ENCODE measurements at places on chromosomes 11 and 22.

- no peak for DNase-seq
These were observed 85.9 kb upstream of the PPARA start for GRCh38 chr22:46064228-46064965.

GRCh38 chr11:69834811-69835800, 15.9 kb upstream of the FGF3 start:
- DNase-seq: no peak

- no peak for DNase-seq
These were observed 16.5 kb downstream of the P2RX3 start for GRCh38 chr11:57354699-57355098.

GRCh38 chr11:37124384-37124783, 526.3 kb upstream of the RAG2 start:
- DNase-seq: no peak

- DNase-seq: no peak
These were observed 24.7 kb upstream of the SLC22A12 start for GRCh38 chr11:64566042-64566914.

DNA sequence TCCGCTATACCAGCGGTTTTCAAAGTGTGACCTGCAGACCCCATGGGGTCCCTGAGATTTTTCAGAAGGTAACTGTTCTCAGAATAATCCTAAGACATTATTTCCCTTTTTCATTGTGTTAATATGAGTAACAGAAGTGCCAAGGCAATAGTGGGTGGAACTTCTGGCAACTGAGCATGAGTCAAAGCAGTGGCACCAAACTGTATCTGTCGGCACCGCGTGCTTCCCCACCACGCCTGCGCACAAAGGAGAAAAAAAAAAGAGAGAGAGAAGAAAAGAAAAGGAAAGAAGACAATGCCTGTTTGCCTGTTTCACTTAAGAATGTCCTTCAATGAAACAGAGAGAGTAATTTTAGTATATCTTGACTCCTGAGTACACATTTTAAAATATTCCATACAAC, 679.9 kb downstream of the OPCML start:
- no peak for DNase-seq

GRCh38 chr11:112369374-112369773, 108.7 kb upstream of the PLET1 start:
- DNase-seq: no peak

- no peak for DNase-seq
These were observed 23.6 kb upstream of the SLC25A1 start for GRCh38 chr22:19201869-19202798.

- DNase-seq: no peak
These were observed 1.2 kb upstream of the HSPA8 start for GRCh38 chr11:123062892-123063825.

DNA sequence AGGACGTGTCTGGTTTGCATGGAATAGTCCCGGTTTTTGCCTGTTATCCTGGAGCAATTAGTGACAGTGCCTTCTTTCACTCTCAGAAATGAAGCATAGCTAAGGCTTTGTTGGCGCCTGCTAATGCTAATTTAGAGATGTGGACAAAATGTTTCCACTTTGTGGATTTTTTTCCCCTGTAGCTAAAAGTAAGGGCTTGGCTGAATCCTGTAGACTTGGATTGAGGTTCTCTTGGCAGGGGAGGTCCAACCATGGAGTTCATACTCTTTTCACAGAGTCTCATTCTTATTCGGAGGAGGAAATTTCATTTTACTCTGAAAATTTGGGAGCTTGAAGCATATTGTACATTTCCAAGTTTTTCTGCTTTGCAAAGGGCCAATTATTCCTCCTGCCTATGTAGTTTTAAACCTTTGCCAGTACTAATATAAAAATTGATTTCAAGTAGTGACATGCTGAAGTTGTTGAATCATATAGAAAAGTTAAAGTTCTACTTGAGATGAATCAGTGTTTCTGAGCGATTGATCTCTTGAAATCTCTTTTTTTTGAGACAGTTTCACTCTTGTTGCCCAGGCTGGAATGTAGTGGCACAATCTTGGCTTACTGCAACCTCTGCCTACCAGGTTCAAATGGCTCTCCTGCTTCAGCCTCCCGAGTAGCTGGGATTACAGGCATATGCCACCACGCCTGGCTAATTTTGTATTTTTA, 20.0 kb downstream of the PPFIA1 start:
- no peak for DNase-seq

DNA sequence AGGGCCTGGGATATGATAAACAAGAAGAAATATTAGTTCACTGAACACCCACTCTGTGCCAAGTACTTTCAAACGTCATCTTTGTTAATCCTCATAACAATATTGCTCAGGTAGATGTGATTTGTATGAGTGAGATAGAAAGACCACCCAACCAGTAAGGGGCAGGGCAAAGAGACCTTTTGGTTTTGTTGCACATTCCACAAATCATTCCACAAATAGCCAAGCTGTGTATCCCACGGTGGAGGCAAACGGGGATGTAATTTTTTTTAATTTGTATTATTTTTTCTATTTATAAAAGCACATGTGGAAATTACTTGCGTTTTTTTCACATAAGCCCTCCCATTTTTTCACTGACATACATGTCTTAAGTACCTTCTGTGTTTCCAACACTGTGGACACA, 29.0 kb downstream of the LAYN start:
- DNase-seq: no peak

- no peak for DNase-seq
These were observed 14.6 kb downstream of the TSPAN32 start for GRCh38 chr11:2316169-2316962.

- no peak for DNase-seq
These were observed 45.2 kb upstream of the RASSF10 start for GRCh38 chr11:12963792-12964536.

DNA sequence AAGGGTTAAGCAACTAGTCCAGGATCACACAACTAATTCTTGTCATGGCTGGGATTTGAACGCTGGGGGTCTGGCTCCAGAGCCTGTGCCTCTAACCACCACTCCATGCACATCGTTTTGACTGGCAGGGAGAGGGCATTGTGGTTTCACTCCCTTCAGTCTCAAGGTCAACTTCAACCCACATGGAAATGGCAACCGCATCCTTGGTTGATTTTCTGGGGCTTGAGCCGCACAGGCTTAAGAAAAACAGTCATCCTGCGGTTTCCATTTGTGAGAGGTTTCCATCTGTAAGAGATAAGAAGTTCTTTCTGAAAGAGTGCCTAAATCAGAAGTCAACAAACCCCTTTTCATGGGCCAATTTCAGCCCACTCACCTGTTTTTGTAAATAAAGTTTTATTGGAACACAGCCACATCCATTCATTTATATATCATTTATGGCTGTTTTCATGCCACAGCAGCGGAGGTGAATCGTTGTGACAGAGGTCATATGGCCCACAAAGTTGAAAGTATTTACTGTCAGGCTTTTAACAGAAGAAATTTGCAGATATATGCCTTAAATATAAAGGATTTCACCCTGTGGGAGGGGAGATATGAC, 65.7 kb downstream of the SGSM1 start:
- no peak for DNase-seq

GRCh38 chr11:911031-911889, 650 bp upstream of the CHID1 start:
- no peak for DNase-seq

DNA sequence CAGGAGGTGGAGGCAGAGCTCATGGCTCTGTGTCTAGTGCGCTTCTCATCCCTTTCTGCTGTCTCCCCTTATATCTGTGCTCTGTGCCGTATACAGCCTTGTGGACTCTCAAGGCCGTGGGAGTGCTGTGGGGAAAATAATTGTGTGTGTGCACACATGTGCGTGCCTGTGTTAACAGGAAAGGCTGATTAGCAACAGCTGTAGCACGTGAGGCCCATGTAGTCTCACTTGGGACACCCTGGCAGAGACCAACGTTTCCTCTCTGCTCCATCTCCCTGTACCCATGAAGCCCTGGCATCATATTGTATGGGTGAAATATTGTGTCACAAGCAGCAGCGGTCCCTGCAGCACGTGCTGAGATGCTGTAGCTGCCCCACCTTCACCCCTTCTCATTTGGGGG, 109.3 kb downstream of the LRRC32 start:
- no peak for DNase-seq

GRCh38 chr11:34639545-34639944, 18.7 kb downstream of the EHF start:
- DNase-seq: no peak

DNA sequence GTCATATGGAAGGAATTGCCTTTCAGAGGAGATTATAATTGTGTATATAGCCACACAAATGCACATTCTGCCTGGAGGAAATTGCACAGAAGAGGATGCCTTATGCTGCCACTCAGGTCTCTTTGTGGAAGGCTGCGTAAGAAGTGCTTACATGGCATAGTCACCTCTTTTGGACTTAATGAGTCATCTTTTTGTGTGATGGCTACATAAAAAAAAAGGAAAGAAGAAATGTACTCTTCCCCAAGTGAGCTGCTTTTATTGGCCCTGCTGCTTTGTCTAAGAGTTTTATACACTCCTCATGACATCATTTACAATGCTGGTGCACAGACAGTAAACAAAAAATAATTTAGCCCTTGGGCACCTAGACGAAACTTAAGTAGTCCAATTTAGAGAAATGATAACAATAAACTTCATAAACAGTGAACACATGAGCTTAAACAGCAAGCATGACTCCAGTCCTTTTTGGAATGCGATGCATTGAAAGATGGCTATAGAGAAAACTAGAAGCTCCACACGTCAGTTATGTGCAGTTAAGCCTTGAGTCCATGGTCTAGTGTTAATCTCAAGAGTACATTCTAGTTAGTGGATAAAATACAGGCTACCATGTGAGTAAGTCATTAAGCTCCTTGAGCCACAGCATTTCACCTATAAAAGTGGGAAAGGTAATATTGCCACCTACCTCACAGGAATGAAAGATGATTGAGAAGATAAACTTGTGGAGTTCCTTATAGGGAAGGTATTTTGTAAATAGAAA, 12.0 kb downstream of the CSTPP1 start:
- no peak for DNase-seq

DNA sequence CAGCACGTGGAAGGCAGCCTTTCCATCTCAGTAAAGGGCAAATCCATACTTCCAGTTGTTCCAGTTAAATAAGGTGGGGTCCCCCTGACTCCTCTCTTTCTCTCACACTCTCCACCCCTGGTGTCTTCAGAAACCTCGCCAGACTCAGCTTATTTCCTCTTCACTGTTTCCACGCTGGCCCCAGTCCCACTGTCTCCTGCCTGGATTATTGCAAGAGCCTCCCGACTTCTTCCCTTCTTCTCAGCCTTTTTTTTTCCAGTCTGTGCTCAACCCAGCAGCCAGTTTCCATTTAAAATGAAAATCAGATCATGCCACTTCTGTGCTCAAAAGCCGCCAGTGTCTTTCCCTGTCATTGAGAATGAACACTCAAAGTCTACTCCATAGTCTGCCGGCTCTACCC, 131.4 kb downstream of the PKNOX2 start:
- no peak for DNase-seq

DNA sequence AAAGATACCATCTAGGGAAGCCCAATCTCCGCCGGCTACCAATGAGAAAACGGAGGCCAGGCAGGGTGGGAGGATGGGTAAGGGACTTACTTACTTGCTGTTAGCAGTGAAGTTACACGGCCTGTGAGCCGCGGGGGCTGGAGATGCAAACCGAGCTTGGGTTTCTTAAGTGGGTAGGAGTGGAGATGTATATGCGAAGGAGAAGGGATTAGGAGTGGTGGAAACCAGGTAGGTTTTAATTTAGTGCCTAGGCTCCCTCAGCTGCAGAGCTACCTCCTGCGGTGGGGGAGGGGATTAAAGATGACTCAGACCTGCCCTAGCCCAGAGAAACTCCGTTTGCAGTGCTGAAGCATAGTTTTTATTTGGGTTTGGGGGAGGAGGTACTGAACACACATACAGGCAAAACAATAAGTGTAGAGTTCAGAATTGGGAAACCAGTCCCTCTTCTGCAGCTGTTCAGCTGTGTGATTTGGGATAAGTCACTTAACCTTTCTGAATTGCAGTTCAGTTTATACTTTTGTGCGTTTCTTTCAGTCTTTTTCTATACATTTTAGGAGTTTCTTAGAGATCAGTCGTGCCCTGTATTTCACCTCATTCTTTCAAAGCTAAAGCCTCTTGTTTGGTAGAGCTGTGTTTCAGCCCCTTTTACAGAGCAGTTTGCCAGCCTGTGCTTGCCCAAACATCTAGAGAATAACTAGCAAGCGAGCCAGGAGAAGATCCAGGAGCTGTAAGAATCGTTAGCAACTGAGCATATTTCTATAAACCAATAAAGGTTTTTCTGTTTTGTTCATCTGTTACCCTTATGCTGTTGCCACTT, 596 bp upstream of the TNRC6B start:
- DNase-seq: no peak

DNA sequence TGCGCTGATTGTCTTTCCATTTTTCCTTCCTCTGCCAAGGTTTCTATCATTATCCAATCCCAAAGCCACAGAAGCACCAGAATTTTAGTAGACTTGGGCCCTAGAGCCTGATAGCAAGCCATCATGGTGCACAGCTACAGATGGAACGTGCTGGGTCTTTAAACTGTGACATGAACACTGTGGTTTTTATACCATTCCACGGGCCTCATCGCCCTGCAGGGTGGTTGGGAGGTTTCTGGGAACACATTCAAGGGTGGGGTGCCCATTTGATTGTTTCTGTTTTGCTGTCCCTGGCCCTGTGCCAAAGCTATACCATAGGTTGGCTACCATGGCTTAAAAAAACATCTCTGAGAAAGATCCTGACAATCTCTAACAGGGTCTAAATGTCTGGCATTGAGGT, 151.9 kb downstream of the CACNA1I start:
- DNase-seq: no peak

DNA sequence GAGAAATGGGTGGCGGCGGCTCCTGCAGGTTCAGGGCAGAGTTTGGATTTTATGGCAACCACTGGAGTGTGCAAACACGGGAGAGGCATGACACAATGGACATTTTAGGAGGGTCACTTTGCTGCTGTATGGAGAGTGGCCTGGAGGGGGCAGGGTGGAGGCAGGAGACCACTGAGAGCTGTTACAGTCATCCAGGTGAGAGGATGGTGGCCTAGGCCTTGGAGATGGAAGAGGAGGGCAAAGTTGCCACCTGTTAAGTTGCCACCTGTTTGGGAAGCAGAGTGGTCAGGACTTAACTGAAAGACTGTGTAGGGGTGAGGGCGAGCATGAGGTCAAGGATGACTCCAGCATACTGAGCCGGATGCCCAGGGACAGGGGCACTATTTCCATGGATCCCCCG, 2.3 kb upstream of the RAD9A start:
- no peak for DNase-seq

Data from NCI-H510A (cell line).